ENCODE measurements at places on chromosomes 6 and 20.

- no peak for DNase-seq
Observed at GRCh38 chr6:29142309-29142708, 28.4 kb upstream of the OR2J2 start.

- no peak for DNase-seq
Observed at GRCh38 chr6:1809291-1809988, 199.7 kb downstream of the FOXC1 start.

GRCh38 chr20:6892724-6893123, 125.2 kb downstream of the BMP2 start:
- no peak for DNase-seq

GRCh38 chr6:170044836-170045562, 245.9 kb downstream of the DLL1 start:
- no peak for DNase-seq

- DNase-seq = no peak
Observed at GRCh38 chr20:40807821-40808170, 118.8 kb upstream of the MAFB start.

DNA sequence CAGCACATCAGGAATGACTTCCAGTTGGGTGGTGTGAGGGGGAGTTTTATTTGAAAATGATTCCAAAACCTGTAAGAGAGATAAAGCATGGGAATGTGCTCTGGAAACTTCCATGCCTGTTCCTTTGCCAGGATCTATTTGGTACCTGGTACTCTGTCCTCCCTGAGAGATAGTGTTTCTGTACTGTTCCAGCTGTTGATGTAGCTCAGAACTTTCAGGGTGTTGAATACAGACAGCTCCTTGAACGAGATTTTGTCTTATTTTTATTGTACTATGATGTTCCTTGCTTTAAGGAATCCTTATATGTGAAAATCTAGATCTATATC, 148.7 kb upstream of the RIPOR2 start:
- no peak for DNase-seq

DNA sequence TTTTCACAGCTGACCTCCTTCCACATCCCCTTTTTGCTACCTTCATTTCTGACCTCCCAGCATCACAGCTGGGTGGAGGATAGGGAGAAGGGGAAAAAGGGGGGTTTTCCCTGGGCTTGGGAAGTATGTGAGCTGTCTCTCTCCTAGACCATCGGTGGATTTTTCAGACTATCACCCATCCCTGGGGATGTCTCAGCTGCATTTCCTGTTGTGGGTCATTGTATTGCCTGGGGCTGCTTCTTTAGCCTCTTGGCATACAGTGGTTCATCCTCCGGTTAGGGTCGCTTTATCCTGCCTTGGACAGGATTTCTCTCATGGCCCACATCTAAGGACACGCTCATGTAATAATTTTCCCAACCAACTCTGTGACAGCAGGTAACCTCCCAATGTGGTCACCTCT, 142.5 kb upstream of the ARG1 start:
- DNase-seq = no peak

- DNase-seq = no peak
Observed at GRCh38 chr6:133752129-133752528, 136.8 kb upstream of the TCF21 start.
